ENCODE measurements at places on chromosomes 5 and 9.

DNA sequence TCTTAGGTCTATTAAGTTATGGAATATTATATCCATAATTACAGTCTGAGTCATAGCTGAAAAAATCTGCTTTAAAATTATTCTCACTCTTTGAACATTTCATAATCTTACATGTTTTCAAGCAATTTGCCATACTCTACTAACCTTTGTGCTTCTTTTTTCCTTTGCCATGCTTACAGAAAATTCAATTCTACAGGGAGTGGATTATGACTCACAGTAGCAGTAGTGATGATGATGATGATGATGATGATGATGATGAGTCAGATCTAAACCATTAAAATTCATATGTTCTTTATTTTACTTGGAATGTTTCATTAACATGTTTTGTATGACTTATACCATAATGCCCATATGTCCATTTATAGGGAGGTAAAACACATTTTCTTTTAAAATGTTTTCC, 207.1 kb downstream of the VPS13A start:
- no peak for DNase-seq

DNA sequence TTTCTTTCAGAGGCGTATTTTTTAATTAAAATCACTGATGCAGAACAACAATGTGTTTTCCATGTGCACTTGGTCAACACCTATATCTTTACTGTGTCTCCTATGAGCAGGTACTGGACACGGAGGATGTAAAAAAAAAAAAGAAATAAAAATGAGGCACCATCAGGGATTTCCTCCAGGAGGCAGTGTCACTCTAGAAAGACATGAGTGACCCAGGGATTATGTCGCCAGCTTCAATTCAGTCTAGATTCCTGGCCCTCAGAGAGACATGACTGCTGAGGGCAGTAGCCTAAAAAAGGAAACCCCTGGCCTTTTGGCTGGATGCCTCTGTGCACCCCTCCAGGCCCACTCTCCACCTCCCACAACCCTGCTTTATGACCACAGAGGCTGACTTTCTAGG, 18.3 kb upstream of the IL33 start:
- no peak for DNase-seq

DNA sequence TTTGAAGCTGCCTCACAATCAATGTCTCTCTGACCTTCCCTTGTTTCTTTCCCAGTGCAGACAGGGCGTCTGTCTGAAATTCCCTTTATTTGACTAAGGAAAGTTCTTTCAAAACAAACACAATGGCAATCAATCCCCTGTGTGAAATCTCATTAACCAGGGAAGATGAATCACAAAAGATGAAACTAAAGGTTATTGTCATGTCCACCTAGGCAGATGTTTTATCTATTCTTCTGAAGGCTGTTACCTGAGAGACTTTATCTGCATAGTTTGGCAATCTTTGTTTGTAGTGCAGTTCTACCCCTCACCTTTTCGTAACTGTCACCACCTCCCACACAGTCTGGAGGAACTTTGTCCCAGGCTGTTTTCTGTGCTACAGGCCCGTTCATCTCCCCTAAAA, 217.5 kb upstream of the RIOK2 start:
- DNase-seq: no peak

DNA sequence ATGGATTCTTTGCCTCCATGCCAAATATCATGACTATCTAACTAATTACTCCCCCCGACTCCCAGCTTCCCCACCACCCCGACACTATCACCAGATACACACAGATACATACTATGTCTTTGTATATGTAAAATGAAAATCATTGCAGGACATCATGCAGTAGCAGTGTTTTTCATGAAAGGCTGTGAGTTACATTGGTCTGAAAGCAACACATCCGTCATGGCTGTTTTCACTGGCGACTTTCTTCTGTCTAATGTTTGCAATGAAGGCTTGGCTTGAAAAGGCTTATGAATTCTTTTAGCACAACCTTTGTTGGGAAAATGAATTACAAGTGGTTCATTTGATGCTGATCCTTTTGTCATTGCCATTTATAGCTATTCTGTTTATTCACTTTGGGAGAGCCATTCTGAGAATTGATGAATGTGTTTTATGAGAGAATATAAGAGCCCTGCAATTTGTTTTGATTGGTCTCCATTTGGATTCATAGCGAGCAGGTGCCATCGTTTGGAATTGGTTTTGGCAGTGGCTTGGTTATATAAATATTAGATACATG, 103.4 kb downstream of the PIP5K1B start:
- no peak for DNase-seq

DNA sequence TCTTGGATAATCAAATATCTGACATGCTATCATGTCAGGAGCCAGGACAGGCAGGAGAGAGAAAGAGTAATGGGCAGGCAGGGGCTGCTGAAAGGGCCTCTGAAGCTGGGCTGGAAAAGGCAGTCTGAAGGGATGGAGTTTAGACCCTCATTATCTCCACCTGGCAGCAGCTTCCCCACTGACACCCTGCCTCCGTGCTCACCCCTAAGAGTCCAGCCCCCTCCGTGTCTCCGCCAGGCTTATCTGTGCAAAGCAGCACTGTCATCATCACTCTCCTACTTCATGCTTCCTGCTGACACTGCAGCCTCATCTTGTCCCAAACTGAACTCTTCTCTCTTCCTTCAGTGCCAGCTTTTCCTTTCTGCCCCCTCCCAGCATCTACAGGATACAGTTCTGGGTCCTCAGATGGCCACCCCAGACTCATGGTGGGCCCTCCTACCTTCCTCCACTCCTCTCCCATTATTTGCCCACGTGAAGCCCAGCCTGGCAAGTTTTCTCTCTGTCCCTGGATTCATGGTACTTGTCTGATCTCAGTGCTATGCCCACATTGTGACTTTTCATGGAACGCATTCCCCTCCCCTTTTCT, 70.9 kb upstream of the KLF9 start:
- no peak for DNase-seq

DNA sequence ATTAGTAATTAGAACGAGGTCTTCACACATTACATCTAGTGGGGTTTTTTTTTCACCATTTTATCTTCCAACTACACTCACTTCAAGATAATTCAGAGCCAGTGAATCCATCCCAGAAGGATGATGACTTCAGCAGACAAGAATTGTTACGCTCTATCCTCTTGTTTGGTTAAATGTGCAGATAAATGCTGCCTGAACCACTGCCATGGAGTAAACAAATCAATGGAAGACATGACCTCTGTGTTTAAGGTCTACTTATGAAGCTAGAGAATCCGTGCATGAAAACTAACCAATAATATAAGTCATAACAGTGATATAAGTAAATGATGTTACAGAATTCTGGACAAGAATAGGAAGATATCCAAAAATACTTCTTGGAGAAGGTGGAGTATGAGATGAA, 602.6 kb downstream of the TLR4 start:
- DNase-seq: no peak

GRCh38 chr9:27654629-27655285, 81.5 kb upstream of the C9orf72 start:
- peak; percentile 12 for DNase-seq

DNA sequence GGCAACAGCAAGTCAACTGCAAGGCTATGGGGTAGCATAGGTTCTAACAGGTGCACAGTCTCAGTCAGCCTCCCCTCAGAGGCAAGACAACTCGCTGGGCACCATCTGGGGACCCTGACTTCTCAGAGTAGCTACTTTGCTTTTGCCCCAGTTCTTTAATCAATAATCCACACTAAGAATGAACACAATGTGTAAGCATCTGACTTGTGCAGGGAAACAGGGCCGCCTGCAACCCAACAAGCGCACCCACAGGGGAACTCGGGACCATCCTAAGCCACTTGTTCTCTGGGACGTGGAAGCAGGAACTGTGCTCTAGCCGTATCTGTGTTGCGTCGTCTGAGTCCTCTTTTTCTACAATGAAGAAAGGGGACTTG, 1.9 kb downstream of the MOB3B start:
- DNase-seq: peak; percentile 40

DNA sequence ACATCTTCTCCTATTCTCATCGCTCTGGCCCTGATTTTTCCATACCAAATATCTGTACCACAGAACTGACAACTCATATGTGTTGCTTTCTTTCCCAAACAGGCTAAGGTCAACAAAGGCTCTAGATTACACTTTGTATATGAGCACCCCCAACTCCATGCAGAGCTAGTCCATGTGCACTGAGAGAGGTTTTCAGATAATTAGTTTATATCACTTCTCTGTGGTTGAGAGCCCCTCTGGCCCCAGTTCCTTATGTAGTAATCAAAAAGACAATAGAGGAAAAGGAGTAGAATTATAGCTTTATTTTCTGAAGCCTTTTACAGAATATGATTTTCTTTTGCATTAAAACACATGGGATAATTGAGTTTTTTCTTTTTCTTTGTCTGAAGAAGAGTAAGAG, 120.0 kb downstream of the TRIO start:
- no peak for DNase-seq

DNA sequence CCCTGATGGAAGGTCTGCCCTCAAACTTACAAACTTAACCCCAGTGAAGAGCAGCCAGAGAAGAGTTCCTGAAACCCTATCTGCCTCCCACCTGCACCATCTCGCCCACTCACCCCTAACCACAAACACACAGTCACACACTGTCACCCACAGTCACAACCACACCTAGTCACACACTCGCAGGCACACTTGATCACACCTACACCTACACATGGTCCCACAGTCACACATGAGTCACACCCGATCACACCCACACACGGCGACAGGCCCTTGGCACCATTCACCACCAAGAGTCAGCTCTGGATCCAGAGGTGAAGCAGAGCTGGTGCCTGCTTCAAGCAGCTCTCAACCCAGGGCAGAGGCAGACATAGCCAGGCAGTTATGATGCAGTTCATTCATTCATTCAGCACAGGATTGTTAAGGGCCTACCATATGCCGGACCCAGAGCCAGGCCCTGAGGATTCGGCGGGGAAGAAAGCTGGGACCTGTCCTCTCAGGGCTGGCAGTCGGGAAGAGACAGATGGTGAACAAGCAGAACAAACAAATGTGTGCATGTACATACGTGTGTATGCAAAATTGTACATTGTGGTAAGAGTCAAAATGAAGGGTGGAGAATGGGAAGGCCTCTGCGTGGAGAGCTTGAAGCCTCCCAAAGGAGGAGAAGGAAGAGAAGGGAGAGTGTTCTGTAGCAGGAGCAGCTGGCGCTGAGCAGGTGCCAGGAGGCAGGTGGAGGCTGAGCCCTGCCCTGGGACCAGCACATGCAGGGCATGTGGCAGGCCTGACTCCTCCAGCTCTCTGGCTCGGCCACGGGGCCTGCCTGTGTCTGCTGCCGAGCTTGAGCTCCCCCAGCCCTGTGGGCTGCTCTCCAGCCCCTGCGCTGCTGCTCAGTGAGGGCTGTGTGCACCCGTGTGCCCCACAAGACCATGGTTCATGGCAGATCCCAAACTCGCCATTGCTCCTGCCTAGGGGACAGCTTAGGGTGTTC, 6.4 kb downstream of the TSPAN17 start:
- no peak for DNase-seq

DNA sequence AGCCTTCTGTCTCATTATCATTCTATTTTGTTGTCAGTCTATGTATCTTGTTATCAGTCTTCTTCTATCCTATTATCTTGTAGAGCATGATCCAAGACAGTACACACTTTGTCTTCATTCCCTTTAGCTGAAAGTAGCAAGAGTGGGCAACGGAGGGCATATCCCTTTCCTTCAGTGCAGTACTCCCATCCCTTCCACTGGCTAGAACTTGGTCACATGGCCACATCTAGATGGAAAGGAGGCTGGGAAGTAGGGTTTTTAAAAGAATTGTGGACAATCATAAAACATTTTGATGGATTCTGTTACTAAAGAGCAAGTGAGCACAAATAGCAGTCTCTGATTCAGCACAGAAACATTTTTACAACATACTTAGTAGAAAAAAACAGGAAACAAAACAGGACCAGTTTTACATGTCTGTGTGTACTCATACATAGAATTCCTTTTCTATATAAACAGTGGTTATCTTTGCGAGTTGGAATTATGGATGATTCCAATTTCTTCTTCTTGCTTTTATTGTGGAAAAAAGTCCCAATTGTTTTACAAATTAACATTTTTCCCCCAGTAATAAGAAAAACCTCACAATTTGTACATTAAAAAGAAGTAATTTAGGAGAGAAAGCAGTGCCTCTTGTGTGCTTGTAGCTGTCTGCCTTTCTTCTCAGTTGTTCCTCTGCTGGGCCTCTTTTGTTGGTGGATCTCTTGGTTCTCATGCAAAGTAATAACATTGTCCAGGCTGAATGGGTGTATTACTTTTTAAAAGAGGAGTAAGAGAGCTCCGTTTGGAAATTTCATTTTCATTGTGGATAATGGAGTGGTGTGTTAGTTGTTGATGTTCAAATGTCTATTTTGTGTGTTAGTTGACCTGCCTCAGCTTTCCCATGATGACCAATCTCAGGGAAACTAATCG, 410.9 kb upstream of the TRPC7 start:
- DNase-seq: no peak

DNA sequence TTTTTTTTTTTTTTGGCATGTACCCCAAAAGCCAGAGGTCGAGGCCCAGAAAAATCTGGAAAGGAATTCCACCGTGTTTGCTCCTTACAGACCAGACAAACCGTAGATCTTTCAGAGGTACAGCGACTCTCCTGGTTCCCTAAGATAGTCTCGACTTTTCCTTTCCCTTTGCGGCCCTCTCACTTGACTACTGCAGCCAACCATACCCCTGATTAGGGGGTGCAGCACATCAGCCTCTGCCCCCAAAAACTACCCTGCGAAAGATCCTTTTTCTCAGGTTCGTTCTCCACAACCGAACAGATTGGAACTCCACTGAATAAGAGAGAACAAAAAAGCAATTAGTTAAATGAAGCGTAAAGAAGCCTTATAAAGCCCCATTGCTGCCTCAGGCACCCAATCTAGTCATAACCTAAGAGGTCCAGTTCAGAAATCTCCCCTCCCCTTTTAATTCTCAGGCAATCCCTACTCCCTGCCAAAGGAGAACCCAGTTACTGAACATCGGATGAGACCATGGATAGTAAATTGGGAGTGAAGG, 379 bp upstream of the TICAM2 start:
- DNase-seq: no peak

DNA sequence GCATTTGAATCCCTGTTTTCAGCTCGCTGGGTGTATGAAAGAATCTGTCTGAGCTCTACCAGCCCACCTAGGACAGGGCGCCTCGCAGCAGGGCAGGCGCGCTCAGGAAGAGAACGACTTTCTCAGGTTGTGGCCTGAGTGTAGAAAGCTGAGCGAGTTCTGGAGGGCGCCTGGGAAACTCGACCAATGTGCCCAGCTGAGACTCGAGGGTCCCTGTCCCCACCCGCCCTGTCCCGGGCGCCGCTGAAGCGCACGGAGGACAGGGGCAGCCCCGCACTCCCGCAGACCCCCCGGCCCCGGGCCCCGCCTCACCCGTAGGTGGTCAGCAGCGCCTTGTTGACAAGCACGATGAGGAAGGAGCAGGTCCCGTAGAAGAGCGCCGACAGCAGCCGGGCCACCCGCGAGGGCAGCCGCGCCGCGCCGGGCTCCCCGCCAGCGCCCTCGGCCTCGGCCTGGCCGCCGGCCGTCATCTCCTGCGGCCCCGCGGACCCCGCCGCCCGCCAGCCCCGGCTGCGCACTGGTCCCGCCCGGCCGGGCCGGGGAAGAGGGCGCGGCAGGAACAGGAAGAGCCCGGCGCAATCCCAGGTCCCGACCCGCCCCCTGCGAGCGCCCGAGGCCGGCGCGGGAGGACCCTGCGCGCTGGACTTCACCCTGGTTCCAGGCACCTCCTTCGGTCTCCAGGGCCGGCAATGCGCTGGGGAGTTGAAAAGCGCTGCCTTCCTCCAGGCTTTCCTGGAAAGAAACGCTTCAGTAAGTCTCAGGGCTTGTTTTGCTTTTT, at the start of gene SLC35D2:
Gene SLC35D2, minus strand, starts transcription at position 547 of the 778 bp plus-strand sequence. Its CDS starts 77 bp downstream, at position 470.
- DNase-seq: peak; percentile 48

Measured in anterior cingulate cortex (tissue), 58 donors.